ENCODE measurements at places on chromosomes 5 and 9.
A peak's percentile ranks its signal among the peaks of the same experiment; 100 is the strongest.

- no peaks in the 10 kb centered on the region for H3K4me1 ChIP-seq
- H3K27me3 ChIP-seq: peaks cover 32% of the 10 kb centered on the region
- H3K36me3 ChIP-seq: no peaks in the 10 kb centered on the region
- H3K27ac ChIP-seq: no peak overlapping the region
Measured at GRCh38 chr9:112913326-112913725, 22.6 kb upstream of the SLC46A2 start.

DNA sequence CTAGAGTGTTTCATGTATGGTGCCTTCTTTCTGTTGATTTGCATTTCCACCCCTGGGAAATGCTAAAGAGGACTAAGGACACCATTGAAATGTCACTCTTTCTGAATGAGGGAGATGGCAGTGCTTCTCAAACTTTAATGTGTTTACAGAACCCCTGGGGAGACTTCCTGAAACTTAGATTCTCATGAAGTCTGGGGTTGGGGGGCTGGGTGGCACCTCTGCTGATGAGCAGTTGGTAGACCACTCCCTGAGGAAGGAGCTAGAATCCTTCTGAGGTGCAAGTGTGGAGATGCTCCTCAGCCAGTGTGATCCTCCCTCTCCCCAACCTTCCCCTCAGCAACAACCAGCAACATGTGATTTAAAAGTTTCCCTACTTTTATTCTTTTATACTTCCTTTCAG, 546.8 kb downstream of the LRRC70 start:
- H3K4me3 ChIP-seq: no peak overlapping the region
- H3K4me1 ChIP-seq: no peaks in the 10 kb centered on the region
- DNase-seq: no peak
- no peaks in the 10 kb centered on the region for H3K36me3 ChIP-seq
- no peaks in the 10 kb centered on the region for H3K27me3 ChIP-seq
- no peak overlapping the region for H3K27ac ChIP-seq

DNA sequence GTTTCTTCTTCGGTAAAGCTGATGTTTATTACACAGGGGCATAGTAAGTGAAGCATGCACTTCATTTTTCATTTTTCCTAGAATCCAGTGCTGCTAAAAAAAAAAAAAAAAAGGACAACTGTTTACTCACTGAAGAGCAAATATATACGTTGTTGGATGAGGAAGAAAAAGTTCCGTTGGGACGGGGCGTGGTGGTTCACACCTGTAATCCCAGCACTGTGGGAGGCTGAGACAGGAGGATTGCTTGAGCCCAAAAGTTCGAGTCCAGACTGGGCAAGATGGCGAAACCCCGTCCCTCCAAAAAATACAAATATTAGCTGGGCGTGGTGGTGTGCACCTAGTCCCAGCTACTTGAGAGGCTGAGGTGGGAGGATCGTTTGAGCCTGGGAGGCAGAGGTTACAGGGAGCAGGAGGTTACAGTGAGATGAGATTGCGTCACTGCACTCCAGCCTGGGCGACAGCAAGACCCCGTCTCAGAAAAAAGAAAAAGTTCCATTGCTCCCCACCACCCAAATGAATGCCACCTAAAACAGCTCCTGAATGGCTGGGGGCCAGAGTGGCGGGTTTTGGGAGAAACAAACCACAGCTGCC, 60.1 kb upstream of the GNE start:
- H3K4me1 ChIP-seq: no peaks in the 10 kb centered on the region
- no peak for DNase-seq
- H3K27ac ChIP-seq: no peak overlapping the region
- no peaks in the 10 kb centered on the region for H3K36me3 ChIP-seq
- no peak overlapping the region for H3K4me3 ChIP-seq

- H3K36me3 ChIP-seq: peaks cover 48% of the 10 kb centered on the region
- peaks cover 54% of the 10 kb centered on the region for H3K4me1 ChIP-seq
- H3K4me3 ChIP-seq: peak overlapping the region; percentile 59
- no peaks in the 10 kb centered on the region for H3K27me3 ChIP-seq
- H3K27ac ChIP-seq: peak overlapping the region; percentile 63
- DNase-seq: no peak
Measured at GRCh38 chr9:33297432-33297831, 7.1 kb downstream of the NFX1 start.

- H3K27ac ChIP-seq: no peak overlapping the region
- no peaks in the 10 kb centered on the region for H3K27me3 ChIP-seq
- H3K4me1 ChIP-seq: peaks cover 9% of the 10 kb centered on the region
- no peak for DNase-seq
Measured at GRCh38 chr9:94743035-94743954, 16.8 kb downstream of the AOPEP start.

GRCh38 chr5:137635521-137635921, 100.4 kb downstream of the KLHL3 start:
- no peaks in the 10 kb centered on the region for H3K27me3 ChIP-seq
- no peaks in the 10 kb centered on the region for H3K36me3 ChIP-seq
- no peak overlapping the region for H3K4me3 ChIP-seq
- H3K4me1 ChIP-seq: no peaks in the 10 kb centered on the region

GRCh38 chr9:126449725-126450667, 123.4 kb downstream of the MVB12B start:
- H3K27ac ChIP-seq: no peak overlapping the region
- no peaks in the 10 kb centered on the region for H3K36me3 ChIP-seq
- H3K4me3 ChIP-seq: no peak overlapping the region
- peaks cover 2% of the 10 kb centered on the region for H3K27me3 ChIP-seq
- DNase-seq: no peak
- H3K4me1 ChIP-seq: peaks cover 49% of the 10 kb centered on the region

DNA sequence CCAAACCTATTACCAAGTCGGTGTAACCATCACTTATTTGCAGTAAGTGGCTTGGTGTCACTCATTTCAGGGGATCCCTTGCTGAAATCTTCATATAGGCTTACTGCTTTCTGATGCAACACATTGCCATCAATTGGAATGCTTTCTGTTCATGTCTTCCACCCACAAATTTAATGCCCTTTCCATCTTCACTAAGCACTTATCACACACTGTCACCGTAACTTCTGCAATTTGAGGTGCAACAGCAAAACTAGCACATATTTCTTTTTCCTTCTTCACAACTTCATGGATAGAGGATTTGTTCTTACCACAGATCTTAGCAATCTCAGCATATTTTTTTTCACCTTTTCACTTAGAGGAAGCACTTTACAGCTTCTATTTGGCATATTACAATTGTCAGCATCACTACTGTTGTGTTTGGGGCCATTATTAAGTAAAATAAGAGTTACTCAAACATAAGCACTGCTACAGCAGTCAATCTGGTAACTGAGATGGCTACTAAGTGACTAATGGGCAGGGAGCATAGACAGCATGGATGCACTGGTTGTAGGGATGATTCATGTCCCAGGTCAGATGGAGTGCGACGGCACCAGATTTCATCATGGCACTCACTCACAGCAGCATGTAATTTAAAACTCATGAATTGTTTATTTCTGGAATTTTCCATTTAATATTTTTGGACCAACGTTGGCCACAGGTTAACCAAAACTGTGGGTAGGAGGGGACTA, 70.1 kb downstream of the PIP5K1B start:
- H3K27ac ChIP-seq: no peak overlapping the region
- peaks cover 10% of the 10 kb centered on the region for H3K27me3 ChIP-seq
- DNase-seq: no peak
- no peaks in the 10 kb centered on the region for H3K36me3 ChIP-seq

DNA sequence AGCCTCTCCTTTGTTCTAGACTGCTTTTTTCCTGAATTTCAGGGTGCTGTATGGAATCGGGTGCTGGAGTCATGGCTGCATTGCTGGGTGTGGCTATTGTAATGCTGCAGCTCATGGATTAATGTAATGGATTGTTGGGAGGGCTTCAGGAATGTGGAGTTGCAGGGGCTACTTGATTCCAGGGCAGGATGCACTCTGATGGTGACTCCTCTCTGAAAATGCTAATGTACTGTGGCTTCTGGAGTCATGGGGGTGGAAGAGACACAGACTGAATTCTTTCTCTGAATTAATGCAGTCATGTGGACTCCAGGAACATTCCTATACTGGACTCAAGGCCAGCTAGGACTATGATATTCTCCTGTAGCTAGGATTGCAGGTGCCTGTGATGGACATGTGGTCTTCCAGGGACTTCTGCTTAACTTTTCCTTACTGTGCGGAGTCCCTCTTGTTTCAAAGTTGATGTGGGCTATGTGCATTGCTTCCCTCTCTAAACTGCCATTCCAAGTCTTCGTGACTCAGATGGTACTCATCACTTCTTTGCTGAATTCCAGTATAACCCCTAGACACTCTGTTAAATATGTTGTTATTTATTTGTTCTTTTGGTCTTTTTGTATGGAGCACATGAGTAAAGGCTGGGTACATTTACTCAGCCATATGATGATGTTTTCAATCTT, 396.2 kb downstream of the KCTD16 start:
- no peak overlapping the region for H3K4me3 ChIP-seq
- no peaks in the 10 kb centered on the region for H3K36me3 ChIP-seq
- H3K27ac ChIP-seq: no peak overlapping the region
- H3K27me3 ChIP-seq: no peaks in the 10 kb centered on the region
- no peaks in the 10 kb centered on the region for H3K4me1 ChIP-seq

DNA sequence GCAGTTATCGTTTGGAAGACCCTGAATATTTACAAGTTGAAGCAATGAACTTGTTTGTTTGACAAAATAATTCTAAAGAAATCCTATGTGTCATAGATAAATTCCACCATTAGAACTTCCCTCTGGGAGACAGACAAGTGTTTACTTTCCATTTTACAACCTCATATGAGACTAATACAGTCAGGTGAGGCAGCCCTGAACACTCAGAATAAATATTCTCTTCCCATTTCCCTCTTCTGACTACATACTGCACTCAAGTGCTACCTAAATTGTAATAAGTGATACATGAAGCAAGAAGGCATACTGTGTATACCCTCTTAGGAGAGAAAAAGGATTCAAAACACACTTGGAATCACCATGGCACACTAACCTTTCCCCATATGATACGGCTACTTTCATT, 6.8 kb downstream of the RASEF start:
- no peak overlapping the region for H3K4me3 ChIP-seq
- H3K36me3 ChIP-seq: peaks cover 5% of the 10 kb centered on the region
- peaks cover 4% of the 10 kb centered on the region for H3K27me3 ChIP-seq
- no peak overlapping the region for H3K27ac ChIP-seq

GRCh38 chr5:73862796-73863195, 236.8 kb downstream of the ARHGEF28 start:
- no peak for DNase-seq
- H3K4me1 ChIP-seq: no peaks in the 10 kb centered on the region
- no peak overlapping the region for H3K27ac ChIP-seq
- H3K4me3 ChIP-seq: no peak overlapping the region

DNA sequence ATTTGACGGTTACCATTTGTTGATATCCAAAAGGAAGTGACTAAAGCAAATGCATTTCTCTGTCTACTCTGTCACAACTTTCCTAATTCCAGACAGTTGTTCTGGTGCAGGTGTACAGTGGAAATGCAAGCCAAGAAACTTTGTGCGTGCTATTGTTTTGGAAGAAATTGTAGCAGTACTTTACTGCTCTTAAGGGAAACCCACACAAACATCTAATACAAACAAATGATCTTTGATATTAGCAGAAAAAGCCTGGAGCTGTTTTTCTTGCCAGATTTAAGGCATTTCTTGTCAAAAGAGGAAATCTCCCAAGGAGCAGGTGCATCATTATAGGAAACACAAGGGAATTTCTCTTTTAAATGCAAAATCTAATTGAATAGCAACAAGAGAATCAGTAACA, 2.0 kb downstream of the SNCAIP start:
- no peak overlapping the region for H3K4me3 ChIP-seq
- no peak for DNase-seq
- H3K4me1 ChIP-seq: no peaks in the 10 kb centered on the region

GRCh38 chr5:179762079-179762780, 29.6 kb downstream of the MAML1 start:
- no peaks in the 10 kb centered on the region for H3K27me3 ChIP-seq
- no peak overlapping the region for H3K4me3 ChIP-seq
- peak overlapping the region; percentile 4 for H3K27ac ChIP-seq
- no peak for DNase-seq

GRCh38 chr5:4370218-4370617, 769.9 kb upstream of the ADAMTS16 start:
- H3K27ac ChIP-seq: no peak overlapping the region
- H3K4me3 ChIP-seq: no peak overlapping the region
- H3K4me1 ChIP-seq: no peaks in the 10 kb centered on the region

GRCh38 chr5:128736553-128736952, 198.5 kb upstream of the FBN2 start:
- H3K27ac ChIP-seq: no peak overlapping the region
- H3K4me1 ChIP-seq: no peaks in the 10 kb centered on the region
- no peak overlapping the region for H3K4me3 ChIP-seq
- no peaks in the 10 kb centered on the region for H3K27me3 ChIP-seq
- H3K36me3 ChIP-seq: no peaks in the 10 kb centered on the region

DNA sequence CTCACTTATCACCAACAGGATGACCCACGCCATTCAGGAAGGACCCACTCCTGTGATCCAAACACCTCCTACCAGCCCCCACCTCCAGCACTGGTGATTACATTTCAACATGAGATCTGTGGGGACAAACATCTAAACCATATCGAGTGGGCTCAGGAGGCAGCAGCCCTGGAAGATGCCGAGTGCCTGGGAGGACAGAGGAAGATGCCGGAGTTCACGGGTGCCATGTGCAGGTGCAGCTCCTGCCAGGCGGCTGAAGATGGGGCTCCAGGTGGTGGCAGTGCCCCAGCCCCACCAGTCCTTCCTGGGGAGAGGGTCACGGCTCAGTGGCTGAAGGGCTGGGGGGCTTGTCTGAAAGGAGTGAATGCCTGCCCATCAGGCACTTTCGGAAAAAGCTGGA, 6.1 kb upstream of the CEP72 start:
- H3K4me1 ChIP-seq: peaks cover 16% of the 10 kb centered on the region
- H3K27me3 ChIP-seq: peaks cover 7% of the 10 kb centered on the region
- no peaks in the 10 kb centered on the region for H3K36me3 ChIP-seq
- no peak overlapping the region for H3K4me3 ChIP-seq

DNA sequence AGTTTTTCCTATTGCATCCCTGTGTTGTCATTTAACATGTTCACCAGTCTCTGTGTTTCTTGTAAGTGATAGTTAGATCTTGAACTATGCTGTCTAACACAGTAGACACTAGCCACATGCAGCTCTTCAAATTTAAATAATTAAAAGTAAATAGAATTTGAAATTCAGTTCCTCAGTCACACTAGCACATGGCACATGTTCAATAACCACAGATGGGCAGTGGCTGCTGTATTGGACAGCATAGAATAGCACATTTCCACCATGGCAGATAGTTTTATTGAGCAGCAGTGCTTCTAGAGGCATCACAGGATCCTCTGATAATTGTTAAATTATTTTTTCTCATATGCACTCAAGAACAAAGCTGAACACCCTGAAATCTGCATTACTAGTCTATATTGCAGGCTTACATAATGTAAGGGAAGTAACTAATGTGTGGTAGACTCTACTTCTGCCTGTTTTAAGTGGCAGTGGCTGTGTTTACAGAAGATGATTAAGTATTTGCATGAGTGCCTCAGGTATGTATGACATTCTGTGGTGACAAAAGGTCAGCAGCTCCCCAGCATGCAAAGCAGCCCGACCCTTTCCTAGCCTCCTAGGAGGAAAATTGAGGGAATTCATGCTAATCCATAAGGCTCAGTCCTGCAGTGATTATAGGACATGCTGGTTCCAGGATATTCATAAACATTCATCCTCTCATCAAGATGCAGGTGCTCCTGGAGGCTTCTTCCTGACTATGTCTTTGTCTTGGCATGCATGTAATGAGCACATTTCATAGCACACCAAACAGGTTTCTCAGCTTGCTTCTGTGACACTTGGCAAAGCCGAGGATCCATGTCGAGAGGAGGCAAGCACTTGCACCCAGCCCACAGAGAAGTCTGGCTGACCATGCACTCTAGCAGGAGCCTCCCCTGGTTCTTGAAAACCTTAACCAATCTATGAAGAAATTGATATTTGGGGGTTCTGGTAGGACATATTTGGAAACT, 45.5 kb downstream of the SH3RF2 start:
- H3K4me3 ChIP-seq: no peak overlapping the region
- DNase-seq: no peak
- no peak overlapping the region for H3K27ac ChIP-seq
- H3K27me3 ChIP-seq: peaks cover 6% of the 10 kb centered on the region

Measured in natural killer cell treated with Interleukin-12 subunit alpha and Interleukin-12 subunit beta and Interleukin-15 and Interleukin-18, amount 100 ng/mL, for 72 hours (primary cell).